Naive thymus-derived CD4-positive, alpha-beta T cell (primary cell): ENCODE measurements at places on chromosomes 7 and 10. TPM values are rescaled to one million over a fixed set of nuclear protein-coding genes. Genes with fewer than 3 reads are reported as not detected.

Gene TSPAN12
- not detected for polyA plus RNA-seq

Gene TMEM270
- polyA plus RNA-seq, result not detected

Gene ADAM12
- not detected for polyA plus RNA-seq

Gene CCL24
- not detected for polyA plus RNA-seq

Gene AEBP1
- 3.0 TPM for polyA plus RNA-seq

Gene MMP21
- not detected for polyA plus RNA-seq

Gene GLI3
- polyA plus RNA-seq, result not detected

Gene PON3
- not detected for polyA plus RNA-seq

Gene GIMAP4
- 405 TPM for polyA plus RNA-seq

Gene WDFY4
- polyA plus RNA-seq, result 0.12 TPM

Gene GHRHR
- not detected for polyA plus RNA-seq

Gene GRM3
- polyA plus RNA-seq, result not detected

Gene CDNF
- 3.0 TPM for polyA plus RNA-seq

Gene RELN
- polyA plus RNA-seq, result not detected

Gene INPP5A
- polyA plus RNA-seq, result 0.97 TPM

Gene PCGF5
- 69.9 TPM for polyA plus RNA-seq

Gene NPFFR1
- polyA plus RNA-seq, result not detected

Gene SKIDA1
- polyA plus RNA-seq, result 0.38 TPM

Gene TMEM196
- not detected for polyA plus RNA-seq

Gene STEAP1
- polyA plus RNA-seq, result not detected

Gene LFNG
- polyA plus RNA-seq, result 1.2 TPM

Gene GARS1
- 90.2 TPM for polyA plus RNA-seq

Gene ICA1
- 0.46 TPM for polyA plus RNA-seq

Gene LRMDA
- not detected for polyA plus RNA-seq

Gene TFAM
- polyA plus RNA-seq, result 43.5 TPM

Gene FAM20C
- polyA plus RNA-seq, result not detected

Gene MOGAT3
- not detected for polyA plus RNA-seq

Gene CPA1
- polyA plus RNA-seq, result not detected

Gene SSC4D
- not detected for polyA plus RNA-seq
